SIG-M5 (cell line): ENCODE measurements at places on chromosomes 4 and X.

- no peak for DNase-seq
Measured at GRCh38 chr4:10021653-10022023, 341 bp upstream of the SLC2A9 start.

DNA sequence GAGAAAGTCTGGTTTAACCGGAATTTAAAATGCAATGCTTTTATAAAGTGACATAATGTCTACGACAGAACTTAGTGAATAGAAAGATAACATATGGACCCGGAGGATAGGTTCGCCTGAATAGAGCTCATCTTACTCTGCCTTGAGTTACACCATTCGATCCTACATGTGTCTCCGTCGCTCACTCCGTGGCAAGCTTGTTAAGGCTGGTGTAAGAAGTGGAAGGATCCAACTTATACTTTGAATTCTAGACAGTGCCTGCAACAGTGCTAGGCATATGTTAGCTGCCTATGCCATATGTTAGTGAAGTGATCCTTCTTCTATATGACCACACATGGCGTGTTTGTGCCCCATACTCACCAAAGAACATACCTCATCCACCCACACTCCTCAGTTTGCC is 50.9 kb downstream of the SEL1L3 start:
- no peak for DNase-seq

- DNase-seq: no peak
Measured at GRCh38 chr4:176548571-176548970, 228.8 kb downstream of the SPCS3 start.

- no peak for DNase-seq
Measured at GRCh38 chr4:172813359-172813923, 355.2 kb upstream of the GALNT7 start.

DNA sequence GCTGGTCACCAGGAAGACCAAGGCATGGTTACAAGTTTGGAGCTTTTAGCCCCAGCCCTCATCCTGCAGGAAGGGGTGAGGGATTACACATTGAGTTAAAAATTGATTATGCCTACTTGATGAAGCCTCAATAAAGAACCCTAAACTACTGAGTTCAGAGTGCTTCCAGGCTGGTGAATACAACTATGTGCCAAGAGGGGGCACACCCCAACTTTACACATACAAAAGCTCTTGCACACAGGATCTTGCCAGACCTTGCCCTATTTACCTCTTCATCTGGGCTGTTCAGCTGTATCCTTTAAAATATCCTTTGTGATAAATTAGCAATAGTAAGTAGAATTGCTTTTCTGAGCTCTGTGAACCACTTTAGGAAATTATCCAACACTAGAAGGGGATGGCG is 489.3 kb downstream of the INPP4B start:
- no peak for DNase-seq

DNA sequence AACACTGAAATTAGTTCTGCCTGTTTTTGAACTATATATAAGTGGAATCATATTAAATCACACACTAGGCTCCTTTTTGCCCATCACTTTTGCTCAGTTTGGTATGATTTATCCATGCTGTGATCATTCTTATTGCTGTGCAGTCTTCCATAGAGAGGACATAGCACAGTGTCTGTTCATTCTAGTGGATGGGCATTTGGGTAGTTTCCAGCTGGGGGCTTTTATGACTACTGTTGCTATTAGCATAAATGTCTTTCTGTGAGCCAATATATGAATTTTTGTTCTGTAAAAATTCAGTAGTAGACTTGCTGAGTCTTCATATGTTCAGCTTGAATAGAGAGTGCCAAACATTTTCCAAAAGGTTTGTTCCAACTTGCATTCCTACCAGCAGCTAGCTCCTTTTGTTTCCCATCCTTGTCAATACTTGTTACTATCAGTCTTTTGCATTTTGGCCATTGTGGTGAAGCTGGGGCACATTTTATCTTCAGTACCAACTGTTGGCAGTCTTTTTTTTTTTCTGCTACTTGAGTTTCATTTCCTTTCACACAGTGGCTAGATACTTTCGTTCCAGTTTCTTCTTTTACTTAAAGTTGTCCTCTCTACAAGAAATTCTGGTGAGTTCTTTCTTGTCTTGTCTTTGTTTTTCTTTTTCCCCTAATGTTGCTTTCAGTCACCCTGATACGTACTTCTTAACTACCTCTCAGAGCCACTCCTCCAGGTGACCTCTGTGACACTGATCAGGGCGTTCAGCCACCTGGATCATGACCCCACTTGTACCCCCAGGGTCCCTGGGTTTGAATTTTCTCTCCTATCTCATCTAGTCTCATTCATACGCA is 87.0 kb downstream of the ANXA3 start:
- no peak for DNase-seq

GRCh38 chr4:166293556-166293955 is 420.5 kb downstream of the TLL1 start:
- DNase-seq: no peak

DNA sequence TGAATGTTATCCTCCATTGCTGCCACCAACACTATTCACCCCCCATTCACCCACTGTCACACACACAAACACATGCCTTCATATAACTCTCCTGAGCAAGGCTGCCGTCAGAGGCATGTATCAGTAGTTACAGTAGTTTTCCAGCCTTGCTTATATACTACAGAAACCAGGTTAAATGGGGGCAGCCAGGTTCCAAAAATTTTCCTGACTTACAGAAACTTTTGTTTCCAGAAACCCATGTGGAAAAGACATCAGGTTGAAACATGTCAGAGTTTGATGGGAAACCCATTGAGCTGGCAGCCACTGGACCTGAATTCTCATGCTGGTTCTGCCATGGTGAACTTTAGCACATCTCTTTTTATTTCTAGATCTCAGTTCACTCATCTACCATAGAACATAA is 64.0 kb downstream of the COX18 start:
- DNase-seq: no peak

- DNase-seq: no peak
Measured at GRCh38 chrX:115427861-115428410, 133.0 kb upstream of the PLS3 start.

DNA sequence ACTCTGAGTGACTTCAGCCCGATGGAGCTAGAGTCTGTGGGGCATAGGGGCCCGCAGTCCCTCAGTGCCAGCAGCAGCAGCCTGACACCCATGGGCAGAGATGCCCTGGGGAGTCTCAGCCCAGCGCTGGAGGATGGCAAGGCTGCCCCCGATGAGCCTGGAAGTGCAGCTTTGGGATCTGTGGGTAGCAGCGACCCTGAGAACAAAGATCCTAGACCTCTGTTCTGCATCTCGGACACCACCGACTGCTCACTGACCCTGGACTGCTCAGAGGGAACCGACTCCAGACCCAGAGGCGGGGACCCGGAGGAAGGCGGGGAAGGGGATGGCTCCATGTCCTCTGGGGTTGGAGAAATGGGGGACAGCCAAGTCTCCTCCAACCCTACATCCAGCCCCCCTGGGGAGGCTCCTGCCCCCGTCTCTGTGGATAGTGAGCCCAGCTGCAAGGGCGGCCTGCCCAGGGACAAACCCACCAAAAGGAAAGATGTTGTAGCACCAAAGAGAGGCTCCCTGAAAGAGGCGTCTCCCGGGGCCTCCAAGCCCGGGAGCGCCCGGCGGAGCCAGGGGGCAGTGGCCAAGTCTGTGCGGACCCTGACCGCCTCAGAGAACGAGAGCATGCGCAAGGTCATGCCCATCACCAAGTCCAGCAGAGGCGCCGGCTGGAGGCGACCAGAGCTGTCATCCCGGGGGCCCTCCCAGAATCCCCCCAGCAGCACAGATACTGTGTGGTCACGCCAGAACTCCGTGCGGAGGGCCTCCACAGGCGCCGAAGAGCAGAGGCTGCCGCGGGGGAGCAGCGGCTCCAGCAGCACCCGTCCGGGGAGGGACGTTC is 39.5 kb downstream of the FHDC1 start:
- DNase-seq: no peak

GRCh38 chr4:8523766-8524165 is 56.4 kb upstream of the GPR78 start:
- no peak for DNase-seq

DNA sequence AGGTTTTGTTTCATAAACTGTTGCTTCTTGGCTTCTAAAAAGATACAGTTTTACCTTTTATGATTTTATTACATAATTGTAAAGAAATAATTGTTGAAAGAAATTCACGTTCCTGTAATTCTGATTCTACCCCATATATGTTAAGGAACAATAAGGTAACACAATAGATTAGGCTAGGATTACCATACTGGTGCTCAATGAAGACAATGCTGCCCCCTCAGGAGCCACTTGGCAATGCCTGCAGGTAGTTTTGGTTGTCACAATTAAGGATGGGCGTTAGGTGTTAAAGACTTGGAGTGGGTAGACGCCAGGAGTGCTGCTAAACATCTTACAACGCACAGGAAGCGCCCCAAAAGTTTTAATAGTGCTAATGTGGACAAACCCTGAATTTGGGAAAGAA is 133.2 kb downstream of the NLGN4X start:
- DNase-seq: no peak

DNA sequence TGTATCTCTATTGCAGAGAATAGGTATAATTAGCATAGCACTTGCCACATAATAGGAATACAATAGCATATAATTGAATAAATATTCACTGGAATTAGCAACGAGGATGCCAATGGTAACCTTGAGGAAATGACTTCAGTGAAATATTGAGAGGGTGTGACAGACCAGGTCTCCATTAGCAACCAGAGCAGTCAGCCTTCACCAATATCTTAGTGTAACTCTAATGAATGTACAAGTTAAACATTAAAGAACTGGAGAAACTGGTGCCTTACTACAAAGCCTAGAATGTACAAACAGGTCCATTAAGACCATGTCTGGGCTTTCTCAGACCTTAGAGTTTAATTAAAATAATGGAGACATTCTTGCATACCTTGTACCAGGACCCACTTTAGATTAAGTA is 143.0 kb downstream of the MAGEB17 start:
- DNase-seq: no peak

DNA sequence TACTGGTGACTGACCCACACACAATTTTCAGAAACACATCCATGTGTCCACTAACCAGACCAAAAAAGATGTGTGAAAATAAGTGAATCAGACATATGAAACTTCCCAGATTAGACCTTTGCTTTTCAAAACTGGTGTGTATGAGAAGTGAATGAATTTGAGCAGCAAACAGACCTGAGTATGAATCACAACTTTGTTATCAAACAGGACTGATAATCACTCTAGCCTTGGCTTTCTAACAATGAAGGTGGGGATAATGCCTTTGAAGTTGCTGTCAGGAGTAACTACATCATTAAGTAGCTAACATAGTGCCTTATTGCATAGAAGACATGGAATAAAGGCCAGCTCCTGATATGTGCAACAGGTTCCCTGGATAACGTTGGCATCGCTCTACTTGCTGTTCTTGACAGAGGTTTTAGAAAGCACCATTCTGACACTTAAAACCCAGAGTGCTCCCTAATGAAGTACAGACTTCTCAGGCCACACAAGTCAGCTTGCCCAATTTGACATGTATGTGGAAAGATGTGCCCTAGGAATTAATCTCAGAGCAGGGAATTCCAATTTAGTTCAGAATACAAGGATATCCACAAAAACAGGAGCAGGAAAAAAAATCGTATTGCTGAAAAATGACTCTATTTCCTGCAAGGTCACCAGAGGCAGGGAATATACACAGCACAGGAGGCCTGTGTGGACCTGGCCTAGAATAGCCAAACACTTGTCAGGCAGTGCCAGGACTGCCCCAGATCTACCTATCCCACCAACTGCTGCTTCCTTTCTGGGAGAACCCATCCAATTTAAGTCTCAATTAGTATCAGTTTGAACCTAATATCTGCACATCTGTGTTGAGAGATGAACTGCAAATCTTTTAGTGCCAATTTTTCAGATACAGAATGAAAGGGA is 87.7 kb downstream of the MAML3 start:
- no peak for DNase-seq

GRCh38 chr4:105758958-105759357 is 50.4 kb downstream of the GSTCD start:
- no peak for DNase-seq

DNA sequence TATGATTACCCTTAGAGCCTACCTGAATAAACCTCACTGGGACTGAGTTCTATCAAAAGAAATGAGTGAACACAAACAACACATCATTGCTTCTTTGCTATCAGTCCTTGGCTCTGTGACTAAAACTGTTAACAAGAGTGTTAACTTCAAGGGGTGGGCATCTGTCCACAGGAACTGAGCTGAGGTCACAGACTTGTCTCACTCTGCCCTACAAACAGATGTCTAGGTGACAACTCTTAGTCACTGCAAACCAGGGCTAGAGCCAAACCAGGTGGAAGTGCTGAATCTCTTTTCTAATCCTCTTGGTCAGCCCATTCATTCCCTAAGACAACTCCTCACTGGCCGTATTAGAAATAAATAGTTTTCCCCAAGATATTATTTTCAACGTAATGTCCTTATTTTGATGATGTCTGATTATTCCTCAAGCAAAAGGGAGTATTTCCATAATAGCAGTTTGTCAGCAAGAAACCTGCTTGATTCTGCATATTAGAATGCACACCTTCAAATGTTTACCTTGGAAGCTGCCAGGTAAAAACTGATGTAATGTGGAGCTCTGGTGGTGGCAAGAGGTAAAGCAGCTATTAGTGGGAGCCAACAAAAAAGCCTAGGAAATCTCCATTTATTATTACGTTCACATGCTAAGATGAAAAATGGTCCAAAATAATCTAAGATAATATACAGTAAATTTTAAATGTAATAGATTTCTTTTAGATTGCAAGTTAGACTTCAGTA is 4.0 kb downstream of the COL25A1 start:
- DNase-seq: no peak

DNA sequence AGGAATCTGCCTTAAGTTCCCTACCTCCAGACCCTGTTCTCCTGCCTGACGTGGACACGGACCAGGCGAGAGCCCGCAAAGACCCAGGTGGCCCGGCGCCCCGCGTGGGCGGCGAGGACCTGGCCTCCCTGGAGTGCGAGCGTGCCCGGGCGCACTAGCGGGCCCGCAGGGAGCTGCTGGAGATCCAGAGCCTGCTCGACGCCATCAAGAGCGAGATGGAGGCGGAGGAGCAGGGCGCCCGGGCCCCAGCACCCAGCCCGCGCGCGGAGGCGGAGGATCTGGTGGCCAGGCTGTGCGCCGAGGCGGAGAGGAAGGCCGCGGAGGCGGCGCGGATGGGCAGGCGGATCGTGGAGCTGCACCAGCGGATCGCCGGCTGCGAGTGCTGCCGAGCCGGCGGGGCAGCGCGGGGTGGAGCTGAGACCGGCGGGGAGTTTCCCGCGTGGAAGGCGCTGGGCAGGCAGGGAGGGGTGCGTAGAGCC is 18.2 kb downstream of the MRFAP1 start:
- no peak for DNase-seq

DNA sequence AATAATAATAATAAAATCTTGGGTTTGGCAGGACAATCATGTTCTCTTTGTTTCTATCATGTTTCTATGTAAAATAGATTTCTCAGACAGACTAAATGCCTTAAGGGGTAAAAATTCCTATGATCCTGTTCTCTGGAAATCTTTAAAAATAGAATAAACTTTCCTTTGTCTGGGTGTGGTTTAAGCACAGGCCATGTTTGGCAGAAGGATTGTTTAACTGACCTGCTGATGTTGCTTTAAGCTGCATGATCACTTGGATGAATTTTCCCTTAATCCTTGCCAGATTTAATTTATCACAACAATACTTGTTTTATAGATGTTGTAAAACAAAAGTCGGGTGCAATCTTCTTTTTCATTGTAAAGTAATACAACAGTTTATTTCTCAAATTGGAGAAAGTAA is 341.7 kb upstream of the FAT1 start:
- DNase-seq: no peak

- DNase-seq: no peak
Measured at GRCh38 chrX:16678689-16679088, 28.7 kb downstream of the S100G start.
